ENCODE measurements at places on chromosomes 7 and 10.

DNA sequence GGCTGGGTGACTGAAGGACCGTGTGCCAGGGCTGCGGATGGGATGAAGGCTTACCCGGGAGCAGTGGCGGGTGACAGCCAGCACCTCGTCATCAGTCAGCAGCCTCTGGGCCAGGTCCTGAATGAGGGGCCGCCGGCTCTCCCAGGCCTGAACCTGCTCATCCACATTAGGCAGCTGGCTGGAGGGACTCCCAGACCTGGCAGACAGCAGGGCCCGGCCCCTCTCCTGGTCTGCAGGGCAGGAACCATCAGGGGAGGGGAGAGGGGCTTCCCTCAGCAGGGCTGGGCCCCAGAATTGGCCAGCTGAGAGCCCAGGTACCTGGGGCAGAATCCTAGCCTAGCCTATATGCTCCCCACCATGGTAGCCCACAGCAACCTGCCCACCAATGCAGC, 15.4 kb downstream of the PDZD7 start:
- no peak for DNase-seq

- no peak for DNase-seq
Measured at GRCh38 chr7:121202834-121203233, 126.0 kb upstream of the WNT16 start.

DNA sequence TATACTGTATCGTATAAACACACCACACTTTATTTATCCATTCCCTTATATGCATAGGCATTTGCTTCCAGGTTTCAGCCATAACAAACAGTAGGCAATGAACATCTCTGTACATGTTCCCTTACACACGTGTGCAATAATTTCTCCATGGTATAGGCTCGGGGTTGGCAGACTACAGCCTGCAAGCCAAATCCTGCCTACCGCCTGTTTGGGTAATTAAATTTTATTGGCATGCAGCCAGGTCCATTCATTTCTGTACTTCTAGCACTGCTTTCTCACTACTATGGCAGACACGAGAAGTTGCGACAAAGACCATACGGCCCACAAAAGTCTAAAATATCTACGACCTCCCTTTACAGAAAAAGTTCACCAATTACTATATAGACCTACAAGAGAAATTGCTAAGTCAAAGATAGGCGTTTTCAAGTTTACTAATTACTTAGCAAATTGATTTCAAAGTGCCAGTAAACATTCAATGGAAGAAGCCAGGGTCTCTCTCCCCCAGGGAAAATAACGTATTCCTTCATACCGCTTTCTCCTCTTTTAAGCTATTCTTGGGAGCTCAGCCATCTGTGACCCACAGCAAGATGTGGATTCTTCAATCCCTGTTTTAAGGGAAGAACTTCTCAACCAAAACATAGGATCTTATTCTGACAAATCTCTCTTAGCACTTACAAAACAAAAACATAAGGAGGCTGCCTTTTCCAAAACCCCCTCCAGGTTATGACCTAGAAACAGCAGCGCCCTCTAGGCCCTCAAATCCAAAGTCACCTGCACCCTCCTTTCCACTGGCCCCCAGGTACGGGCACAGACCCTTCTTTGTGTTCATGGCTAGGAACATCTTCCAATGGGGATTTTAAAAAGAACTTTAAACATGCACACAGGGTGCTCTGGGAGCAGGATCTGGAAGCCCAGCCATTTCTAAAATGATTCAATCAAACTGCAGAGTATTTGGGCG, 100.5 kb downstream of the FGFR2 start:
- DNase-seq, result no peak

DNA sequence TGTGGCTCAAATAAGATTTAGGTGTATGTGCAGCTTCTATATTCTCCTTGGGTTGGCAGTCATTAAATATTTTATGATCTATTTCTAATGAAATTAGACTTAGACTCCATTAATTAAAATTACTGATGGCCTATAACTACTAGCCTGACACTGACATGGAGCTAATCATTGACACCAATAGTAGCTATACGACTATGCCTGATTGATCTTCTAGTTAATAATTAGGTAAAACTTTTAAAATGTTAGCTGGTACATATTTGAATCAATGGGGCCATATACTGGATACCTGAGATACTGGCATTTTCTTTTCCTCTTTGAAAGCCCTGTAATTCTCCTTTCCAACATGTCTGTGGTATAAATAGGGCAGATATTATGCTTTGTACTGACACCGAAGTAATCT, 14.4 kb downstream of the WEE2 start:
- DNase-seq, result no peak

DNA sequence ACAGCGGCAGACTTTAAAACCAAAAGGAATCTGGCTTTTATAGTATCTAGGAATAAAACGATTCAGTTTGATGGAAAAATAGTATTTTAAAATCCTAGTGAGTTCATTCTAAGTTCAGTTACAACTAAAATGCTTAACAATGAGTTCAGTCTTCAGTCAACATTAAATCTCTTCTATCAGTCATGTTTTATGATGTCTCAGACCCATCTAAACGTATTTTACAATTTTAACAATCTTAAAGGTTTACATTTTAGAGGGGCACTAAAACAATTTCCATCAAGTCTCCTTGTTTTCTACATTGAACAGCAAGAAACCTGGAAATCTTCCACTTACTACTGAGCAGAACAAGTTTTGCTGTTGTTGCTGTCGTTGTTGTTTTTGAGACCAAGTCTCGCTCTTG, 10.0 kb downstream of the SVOPL start:
- DNase-seq, result no peak

DNA sequence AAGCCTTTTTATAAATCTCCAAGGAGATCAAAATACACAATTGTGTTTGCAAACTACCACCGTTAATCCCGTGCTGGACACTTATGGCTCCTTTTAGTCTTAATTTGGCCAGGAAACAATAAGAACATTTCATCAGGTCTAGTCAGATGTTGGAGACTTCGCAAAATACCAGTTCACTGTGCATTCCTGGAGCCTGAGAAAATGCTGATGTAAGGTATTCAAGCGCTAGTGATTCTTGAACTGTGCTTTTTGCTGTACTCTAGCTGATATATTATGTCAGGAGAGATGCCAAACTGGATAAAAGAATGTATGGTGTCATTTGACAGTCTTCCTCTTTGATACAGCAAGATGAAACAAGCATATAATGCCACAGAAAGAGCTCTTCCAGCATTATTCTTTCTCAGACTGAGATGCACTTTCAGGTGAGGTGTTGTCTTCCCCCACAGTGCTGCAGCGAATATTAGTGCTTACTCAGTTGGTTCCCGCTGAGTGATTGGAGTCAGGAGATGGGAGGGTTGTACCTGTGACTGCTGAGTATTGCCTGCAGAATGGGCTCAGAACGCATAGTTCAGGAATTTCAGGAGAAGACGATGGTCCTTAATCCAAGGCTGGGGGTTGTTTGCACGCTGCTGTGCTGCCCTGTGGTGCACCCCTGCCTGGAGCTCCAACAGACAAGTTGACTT, 59.2 kb downstream of the OGDH start:
- DNase-seq, result no peak

GRCh38 chr10:70260259-70260658, 23.5 kb downstream of the NPFFR1 start:
- DNase-seq, result no peak

DNA sequence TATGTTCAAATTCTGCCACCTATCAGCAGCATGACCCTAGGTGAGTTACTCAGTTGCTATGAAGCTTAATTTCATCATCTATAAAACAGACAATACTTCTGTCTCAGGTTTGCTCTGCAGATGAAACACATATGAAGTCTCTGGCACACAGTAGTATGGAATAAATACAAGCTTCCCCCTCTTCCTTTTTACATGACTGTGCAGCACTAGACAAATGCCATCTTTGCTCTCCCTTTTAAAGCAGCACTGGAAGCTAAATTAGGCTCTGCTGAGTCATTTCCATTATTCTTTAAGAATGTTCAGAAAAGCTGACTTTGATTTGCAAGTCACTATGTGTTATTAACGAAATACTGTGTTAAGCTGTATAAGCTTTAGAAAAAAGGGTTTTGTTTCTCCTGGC, 40.7 kb upstream of the ANAPC16 start:
- no peak for DNase-seq

- no peak for DNase-seq
Measured at GRCh38 chr7:144001543-144001942, 1.4 kb downstream of the OR6B1 start.

DNA sequence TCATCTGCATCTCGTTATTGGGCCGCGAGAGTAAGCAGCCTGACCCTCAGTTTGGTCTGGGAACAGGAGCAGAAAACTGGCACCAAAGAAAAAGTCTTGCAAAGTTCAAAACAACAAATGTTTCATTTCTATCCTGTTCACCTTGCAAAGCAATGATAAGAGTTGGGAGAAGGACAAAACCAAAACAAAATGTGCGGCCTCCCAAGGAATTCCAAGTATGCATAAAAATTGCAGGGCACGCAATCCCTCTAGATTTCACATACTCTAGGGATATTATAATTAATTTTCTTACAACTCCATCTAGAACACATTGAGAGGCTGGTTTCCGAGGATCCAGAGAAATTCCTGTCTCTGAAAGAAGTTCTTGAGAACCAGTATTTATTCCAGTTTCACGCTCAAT, 20.1 kb downstream of the CHUK start:
- no peak for DNase-seq

DNA sequence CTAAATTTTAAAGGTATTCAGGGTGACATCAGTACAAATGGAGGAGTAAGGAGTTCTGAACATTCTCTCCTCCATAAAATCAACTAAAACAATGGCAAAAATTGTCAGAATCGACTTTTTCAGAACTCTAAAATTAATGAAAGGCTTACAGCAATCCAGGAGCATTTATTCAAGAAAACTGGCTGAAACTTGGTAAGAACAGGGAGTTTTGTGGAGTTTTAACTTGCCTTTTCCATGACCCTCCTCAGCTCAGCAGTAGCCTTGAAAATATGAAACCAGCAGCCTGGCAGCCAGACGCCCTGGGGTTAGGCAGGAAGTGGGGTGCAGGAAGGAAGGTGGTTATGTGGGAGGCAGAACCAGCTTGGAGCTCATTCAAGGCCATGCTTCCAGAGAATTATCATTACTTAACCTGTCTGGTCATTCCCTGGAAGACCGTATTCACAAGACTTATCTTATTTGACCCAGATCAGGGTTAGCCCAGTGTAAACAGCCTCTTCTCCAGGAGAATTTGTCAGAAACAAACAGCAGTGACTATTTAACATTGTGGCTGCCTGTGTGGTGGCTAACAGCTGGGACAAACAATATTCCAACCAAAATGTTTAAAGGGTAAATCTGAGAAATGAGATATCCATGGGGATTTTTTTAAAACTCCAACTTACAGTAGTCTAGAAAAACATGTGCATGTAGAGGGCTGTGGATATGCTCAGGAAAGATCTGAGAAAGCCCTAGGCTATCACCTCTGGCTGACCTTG, 75.7 kb upstream of the MACROH2A2 start:
- DNase-seq, result no peak

DNA sequence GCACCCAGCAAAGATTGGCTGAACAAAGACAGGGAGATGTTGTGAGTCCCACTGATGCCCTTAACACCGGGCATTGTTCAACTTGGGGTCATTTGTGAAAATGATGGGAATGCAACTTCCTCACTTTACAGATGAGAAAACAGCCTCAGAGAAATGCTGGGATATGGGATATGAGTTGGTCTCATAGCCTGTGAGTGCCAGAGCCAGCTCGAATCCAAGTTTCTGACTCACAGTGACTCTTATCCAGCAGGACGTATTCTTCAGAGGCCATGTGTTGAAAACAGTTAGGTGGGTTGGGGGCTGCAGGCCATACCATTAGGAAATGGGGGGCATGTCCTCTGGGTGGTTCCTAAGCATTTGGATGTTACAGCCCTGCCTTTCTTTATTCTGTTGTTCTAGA, 45.2 kb downstream of the KIAA1217 start:
- no peak for DNase-seq

DNA sequence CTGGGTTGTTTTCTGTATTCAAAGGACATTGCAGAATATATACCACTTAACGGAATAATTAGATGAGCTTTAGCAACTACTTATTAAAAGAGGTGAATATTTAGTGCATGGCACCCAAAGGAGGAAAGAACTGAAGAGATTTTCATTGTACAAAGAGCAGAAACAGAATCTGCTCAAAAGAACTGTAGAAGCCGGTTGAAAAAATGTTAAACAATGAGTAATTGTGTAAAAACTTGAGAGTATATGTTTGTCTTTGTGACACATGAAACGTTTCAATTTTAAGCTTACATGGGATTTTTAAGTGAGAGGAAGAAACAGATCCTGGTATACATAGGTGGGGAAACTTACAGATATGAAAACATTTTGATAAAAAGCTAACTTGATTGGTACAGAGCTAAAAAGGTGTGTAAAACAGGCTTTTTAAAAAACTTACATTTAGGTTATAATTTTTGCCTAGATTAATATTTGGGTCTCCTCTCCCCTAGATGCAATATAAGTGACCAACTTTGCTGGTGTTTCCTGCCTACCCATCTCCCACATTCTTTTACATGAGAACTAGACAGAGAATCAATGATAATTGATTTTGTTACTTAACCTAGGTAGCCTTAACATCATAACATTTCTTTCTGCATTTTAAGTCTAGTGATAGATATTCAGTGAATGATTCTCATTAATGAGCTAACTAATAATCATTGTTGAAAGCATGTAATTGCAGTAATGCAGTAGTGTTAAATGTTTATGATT, 6.8 kb downstream of the ARL5B start:
- DNase-seq, result no peak

Measured in ELF-1 (cell line).